ENCODE measurements at places on chromosomes 7 and 10.

DNA sequence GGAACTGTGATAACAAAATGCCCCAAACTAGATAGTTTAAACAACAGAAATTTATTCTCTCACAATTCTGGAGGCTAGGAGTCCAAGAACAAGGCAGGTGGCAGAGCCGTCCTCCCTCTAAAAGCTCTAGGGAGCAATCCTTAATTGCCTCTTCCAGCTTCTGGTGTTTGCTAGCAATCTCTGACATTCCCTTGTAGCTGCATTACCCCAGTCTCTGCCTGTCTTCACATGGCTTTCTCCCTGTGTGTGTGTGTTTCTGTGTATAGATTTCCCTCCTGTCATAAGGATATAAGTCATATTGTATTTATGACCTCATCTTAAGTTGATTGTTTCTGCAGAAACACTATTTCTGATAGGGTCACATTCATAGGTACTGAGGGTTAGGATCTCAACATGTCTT is 177.5 kb downstream of the WNT2 start:
- DNase-seq: no peak

GRCh38 chr10:83367036-83367435 is 772.3 kb upstream of the GHITM start:
- no peak for DNase-seq

- no peak for DNase-seq
Measured at GRCh38 chr7:24777806-24778205, 20.5 kb upstream of the GSDME start.

DNA sequence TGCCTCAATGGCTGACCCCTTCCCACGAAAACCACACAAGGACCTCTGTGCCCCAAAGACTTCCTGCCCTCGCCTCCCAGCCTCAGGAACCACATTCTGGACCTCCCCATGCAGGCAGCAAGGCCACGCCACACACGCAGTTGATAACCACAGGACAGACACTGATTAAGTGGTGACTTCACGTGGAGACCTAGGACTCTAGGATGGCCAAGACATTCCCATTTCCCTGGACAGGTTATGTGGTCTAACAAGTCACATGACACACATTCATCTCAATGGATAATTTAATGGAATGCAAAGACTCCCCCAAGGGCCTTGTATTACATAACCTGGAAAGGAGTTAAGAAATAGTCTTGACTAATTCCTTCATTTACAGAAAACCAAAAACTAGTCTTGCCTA is 110.2 kb downstream of the LARP4B start:
- no peak for DNase-seq

- DNase-seq: no peak
Measured at GRCh38 chr10:3484306-3485056, 300.5 kb downstream of the KLF6 start.

DNA sequence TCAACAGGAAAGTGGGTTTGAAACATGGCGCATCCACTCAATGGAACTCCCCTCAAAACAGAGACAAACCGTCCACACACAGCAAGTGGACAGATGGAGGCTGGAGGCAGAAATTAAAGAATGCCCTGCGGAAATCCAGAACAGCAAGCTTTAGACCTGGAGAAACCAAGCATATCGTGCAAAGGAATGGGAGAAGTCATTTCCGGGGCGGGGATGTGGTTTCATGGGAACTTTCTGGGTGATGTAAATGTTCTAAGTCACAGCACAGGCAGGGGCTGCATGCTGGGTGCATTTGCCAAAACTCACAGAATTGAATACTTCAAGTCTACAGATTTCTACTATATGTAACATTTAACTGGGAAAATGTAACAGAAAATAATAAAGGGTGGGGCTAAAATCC is 213.0 kb downstream of the PTPRN2 start:
- DNase-seq: no peak

DNA sequence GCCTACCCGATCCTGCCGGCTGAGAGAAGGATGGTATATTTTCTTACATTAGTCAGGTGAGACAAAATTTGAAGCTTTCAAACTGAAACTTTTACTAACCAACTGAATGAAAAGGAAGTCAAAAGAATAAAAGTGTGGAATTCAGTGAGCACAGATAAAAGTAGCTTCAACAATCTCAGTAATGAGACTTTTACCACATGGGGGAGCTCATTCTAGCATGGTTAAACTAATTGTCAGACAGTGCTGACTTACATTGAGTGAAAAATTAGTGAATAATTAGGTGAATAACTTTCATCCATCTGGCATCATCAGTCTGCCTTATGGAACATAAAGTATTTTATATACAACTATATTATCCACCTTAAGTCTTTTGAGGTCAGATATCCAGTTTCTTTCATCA is 8.4 kb downstream of the FAM237B start:
- no peak for DNase-seq

- DNase-seq: no peak
Measured at GRCh38 chr10:65622608-65623007, 1303.2 kb upstream of the LRRTM3 start.

GRCh38 chr10:306007-306674 is 170.9 kb downstream of the ZMYND11 start:
- no peak for DNase-seq

- no peak for DNase-seq
Measured at GRCh38 chr10:92506336-92506735, 67.6 kb downstream of the IDE start.

DNA sequence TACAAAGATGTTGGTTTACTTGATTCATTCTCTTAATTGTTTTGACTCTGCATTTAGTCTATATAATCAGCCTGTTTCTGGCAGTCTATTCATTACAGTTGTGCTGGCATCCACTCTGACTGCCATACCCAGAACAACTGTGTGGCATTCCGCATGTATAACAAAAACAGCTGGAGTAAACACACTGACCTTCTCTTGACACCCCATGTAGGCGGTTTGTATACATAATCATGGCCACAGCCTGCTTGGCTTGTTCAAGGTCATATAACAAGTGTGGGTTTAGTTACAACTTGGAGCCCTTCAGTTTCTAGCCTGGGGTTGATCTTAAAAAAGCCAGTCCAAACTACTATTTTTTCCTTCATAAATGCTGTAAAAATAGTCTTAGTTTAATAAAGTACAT is 70.9 kb downstream of the MBL2 start:
- peak; percentile 16 for DNase-seq

DNA sequence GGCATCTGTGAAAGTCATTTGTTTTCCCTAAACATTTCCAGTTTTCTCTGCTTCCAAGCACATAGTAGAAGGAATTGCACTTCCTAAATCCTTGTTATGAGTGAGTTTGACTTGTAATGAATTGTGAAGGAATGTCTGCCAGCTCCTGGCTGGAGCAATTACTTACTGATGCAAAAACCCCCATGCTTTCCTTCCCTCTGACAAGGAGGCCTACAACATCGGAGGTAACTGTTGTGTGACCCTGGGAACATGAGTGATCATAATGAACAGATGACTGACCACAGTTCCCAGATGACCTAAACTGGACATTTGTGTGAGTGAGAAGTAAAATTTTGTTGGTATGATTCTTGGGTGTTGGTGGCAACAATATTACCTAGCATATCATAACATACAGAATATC is 21.4 kb upstream of the CPVL start:
- no peak for DNase-seq

- no peak for DNase-seq
Measured at GRCh38 chr7:142519079-142520078, 229.9 kb upstream of the PRSS1 start.

DNA sequence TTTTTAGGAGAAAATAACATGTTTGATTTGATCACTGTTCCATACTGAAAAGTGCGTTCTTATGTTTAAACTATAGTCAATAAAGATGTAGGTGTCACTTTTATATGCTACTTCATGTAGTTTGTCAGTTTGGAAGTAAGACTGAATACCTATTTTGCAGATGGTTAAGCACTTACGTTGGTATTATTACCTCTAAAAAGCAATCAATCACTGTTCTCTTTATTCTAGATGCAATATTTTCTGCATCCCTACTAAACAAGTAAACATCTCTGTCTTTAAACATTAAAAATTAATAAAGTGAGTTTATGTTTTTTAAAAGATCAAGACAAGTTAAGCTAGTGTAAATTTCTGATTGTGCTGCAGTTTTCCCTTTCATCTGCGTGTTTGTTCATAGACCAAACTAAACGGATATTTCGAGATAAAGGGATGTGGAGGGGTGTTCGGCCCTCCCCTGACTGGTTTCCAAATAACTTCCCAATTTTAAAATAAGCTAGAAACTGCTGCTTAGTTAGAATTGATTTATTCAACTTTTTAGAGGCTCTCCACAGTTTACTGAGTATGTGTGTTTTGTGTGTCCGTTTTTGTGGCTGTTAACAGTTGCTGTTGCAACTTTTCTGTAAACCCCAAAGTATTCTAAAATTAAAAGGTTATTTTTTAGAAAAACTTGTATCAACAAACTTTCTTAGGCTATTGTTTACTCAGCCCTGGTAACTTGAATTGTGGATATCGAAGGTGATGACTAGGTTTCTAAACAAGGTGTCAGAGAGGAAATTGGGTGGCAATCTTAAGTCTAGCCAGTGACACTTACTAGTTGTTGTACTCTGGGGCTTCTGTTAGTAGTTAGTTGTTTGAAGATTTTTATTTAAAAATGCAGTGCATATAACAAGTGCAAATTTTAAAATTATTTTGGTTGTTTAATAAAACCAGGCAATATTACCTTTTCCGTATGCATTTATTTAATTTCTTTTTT is 974 bp downstream of the KIF11 start:
- DNase-seq: peak; percentile 15

DNA sequence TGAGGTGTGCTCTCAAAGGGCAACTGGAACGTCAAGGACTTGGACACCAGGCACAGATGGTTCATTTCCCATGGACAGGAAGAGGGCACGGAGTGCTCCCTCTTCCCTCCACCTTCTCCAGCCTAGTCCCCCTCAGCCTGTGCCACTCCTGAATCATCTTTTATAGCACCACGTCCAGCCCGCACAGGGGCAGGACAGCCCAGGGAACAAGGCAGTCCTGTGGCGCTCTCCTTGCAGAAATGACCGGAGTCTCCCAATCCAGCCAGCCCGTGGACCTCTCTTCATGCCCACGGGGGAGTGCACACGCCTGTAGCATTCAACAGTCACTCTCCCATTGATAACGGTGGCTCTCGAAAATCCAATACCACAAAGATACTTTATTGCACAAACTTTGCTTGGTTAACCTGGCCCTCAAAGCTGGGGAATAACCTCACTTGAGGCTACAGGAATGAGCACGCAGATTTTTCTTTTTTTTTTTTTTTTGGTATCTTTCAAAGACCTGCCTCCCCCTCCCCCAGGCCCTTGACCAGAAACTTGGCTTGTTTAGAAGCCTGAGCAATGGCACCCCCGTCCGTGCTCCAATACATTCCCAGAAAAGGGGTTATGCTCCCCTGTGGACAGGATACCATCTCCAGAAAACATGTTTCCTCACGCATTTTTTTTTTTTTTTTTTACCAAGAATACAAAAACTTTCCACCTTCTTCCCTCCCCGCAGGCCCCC is 733 bp downstream of the PRKCQ start:
- DNase-seq: peak; percentile 15

DNA sequence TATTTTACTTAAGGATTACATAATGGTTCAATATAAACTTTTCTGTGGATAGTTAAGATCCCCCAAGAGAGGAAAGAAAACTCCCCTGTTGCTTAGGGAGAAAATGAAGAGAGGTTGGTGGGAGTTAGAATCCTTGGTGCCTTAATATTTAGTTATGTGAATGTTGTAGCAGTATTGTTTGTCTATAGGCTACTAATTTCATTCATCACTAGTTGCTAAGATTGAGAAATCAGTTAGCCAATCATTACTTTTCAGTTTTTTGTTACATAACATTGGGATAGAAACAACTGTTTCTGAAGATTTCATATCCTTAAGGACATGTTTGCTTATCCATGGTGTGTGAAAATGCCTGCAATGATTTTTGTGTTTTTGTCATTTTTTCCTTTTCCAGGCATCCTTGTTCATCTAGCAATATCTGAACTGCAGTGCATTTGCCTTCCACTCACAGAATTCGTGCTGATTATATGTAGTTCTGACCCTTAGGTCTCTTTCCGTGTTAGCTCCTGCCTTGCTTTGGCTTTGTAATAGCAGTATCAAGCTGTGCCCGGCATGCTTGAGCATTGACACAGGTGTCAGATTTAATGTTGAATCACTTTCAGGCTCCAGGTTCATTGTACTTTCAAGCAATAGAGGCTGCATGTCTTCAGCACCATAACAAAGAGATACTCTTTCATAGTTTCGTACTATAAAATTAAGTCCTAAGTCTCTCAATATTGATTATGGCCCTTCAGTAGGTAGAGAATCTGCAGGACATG is 85.0 kb downstream of the PODXL start:
- no peak for DNase-seq

DNA sequence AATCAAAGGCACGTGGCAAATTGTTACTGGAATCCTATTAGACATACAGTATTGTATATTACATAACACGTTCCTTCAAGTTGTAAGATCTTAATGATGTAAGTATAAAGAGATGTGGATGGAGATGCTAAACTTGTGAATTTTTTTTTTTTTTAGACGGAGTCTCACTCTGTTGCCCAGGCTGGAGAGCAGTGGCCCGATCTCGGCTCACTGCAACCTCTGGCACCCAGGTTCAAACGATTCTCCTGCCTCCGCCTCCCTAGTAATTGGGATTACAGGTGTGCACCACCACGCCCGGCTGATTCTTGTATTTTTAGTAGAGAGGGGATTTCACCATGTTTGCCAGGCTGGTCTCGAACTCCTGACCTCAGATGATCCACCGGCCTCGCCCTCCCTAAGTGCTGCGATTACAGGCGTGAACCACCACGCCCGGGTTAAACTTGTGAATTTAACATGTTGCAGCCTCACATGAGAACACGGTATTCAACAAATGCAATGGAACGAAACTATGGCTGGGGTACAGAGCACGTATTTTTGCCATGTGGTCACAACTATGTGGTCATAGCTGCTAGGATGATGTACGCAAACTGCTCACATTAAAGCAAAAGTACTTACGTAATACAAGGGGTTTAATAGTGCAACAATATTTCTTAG is 818 bp upstream of the SUPV3L1 start:
- no peak for DNase-seq

GRCh38 chr10:36872702-36873393 is 252.6 kb upstream of the ANKRD30A start:
- DNase-seq: no peak

DNA sequence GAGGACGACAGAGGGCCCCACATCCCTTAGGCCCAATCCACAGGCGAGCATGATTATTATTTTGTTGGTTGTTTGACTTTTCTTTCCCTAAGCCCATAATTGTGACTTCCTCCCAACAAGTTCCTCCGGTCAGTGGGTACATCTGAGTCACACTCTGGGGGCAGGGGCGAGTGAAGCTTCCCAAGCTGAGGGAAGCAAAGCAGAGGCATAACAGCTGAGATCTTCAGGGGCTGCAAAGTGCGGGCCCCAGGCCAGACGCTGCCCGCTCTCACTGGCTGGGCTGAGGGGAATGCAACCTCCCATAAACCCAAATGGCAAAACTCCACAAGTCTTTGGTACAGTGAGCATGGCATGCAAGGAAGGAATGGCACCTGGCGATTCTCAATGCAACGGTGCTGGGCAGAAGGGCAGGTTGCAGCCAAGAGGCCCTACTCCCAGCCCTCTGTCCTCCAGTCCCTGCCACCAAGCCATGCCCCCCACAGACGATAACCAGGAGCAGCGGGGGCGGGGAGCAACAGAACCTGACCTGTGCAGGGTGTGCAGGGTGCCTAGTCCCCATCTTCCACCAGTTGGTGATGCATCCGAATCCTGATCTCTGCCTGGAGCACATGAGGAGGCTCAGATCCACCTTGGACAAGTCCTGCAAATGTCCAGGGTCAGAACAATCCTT is 25.3 kb downstream of the TNS3 start:
- DNase-seq: no peak
